ENCODE measurements at places on chromosomes 4 and X.

- DNase-seq = no peak
Observed at GRCh38 chrX:40249582-40249981, 151.8 kb upstream of the BCOR start.

- DNase-seq = no peak
Observed at GRCh38 chr4:118348886-118349285, 3.9 kb downstream of the PRSS12 start.

- DNase-seq = no peak
Observed at GRCh38 chrX:69221239-69222102, 56.2 kb upstream of the PJA1 start.

DNA sequence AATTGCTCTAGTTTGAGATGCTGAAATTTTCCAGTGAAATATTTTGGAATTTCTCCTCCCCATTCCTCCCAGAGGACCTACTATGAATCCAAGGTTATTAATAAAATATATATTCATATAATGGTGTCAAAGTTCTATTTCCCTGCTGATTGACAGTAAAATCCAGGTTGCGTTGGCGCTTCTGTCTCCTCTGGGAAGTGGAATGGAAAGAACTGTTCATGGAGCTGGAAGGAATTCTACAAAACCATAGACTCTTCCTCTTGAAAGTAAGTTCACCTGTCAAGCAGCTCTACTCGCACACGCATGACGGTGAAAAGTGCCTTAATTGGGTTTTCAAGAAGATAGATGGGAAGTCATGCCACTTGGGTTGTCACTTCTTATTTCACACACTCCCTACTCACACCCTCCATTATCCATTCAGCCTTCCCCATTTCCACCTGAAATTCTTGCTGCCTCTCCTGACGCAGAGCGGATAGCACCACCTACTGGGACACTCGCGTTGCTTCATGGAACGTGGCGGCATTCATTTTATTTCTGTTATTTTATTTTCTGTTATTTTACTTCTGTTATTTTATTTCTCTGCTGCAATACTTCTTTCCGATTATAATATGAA is 351.6 kb downstream of the NLGN4X start:
- peak; percentile 0 for DNase-seq

- DNase-seq = no peak
Observed at GRCh38 chr4:48031802-48032525, 15.4 kb downstream of the NIPAL1 start.

- DNase-seq = no peak
Observed at GRCh38 chr4:47838445-47838844, 578 bp upstream of the CORIN start.

GRCh38 chr4:145731028-145731427 is 51.1 kb downstream of the C4orf51 start:
- DNase-seq = peak; percentile 83

- DNase-seq = no peak
Observed at GRCh38 chrX:97238632-97239031, 354.9 kb downstream of the RPA4 start.

- DNase-seq = no peak
Observed at GRCh38 chr4:167222099-167222498, 12.2 kb downstream of the SPOCK3 start.

DNA sequence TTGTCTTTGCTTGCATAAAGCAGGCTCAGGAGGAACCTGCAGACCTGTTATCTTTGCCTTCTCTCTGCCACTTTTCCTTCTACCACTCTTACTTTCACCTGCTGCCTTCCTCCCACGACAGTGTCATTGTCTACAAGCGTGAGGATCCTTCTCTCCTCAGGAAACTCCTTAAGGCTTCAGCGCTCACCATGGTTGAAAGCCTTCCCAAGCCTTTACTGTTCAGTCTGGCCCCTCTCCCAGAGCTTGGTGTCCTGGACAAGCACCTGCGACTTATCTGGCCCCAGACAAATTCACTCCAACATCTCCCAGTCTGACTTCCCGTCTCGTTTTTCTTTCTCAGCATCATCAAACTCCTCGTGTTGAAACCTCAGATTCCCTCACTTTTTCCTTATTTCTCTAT is 31.0 kb downstream of the CC2D2A start:
- no peak for DNase-seq

DNA sequence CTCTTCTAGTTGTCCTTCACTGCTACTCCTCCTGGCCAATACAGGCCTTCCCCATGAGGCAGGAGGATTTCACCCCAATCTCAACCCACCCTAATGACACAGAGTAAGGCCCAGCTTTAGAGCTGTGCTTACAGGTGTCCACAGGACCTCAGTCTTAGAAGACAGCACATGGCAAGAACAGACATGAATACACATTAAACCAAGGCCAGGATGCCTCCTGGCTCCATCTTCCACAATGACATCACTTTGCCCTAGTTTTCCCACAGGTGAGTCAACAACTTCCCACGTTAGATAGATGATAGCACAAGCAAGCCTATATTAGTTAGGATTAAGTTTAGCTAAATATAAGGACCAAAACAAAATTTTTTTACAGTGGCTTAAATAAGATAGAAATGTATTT is 63.8 kb upstream of the NOCT start:
- no peak for DNase-seq

GRCh38 chr4:90960433-90960832 is 833.2 kb downstream of the CCSER1 start:
- no peak for DNase-seq

GRCh38 chrX:22325096-22325495 is 52.4 kb downstream of the CBLL2 start:
- no peak for DNase-seq

GRCh38 chr4:89753601-89754066 is 83.3 kb downstream of the SNCA start:
- DNase-seq = no peak

GRCh38 chr4:54586320-54586955 is 71.3 kb upstream of the KIT start:
- no peak for DNase-seq

DNA sequence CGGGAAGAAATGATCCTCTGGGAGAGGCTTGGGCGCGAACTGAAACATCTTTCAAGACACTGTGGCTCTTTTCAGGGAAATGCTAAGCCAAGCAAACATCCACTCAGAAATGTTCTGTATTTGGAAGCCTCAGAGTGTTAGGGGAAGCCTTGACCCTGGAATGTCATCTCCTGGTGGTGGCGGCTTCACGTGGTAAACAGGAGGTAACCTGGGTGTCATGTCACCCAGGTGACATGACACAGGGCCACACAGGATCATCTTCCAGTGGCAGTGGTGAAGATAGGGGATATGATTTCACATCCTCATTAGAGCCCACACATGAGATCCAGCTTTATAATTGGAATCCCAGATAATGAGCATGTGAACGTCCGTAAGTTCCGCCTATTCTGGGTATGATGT is 140.0 kb downstream of the TBL1X start:
- DNase-seq = no peak

DNA sequence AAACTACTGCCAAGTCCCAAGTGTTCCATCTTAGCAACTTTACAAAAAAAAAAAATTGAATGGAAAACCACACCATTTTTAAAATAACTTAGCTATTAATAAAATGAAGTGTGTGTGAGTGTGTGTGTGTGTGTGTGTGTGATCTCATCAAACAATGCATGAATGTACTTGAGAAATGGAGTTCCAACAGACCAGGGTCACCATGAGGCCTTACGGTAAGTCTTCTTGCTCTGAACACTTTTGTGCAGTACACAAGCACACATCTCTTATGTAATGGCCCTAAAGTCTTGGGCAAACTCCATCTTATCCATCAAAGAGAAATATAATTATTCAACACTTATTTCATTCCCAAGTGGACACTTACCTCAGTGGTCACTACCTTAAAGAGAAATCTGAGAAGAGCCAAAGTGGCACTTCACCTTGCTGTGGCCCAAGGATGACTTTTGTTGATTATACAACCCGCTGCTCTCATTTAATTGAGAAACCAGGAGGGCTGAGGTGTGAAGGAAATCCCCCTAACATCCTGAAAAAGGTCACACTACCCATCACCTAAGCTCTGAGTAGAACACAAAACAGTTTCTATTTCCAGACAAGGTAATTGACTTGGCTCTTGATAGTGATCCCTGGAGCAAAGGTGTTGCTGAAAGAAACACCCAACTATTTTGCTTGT is 96.5 kb upstream of the PRDX4 start:
- DNase-seq = no peak

DNA sequence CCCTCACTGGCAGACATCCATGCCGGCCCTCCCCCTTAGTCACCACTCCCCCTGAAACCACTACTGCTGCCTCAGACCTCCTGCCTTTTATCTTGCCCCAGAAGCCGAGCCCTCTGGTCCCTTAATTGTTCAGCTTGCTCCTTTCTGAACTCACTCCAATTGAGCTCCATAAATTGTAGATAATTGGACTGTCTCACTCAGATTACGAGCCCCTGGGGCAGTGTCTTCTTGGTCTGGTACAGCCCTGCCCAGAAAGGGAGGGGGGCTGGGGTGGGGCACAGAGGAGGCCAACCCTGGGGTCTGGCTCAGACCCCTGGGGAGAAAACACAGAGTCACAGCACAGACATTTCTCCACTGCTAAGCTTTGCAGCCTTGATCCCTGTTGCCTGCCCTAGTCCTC is 39.4 kb downstream of the NALF2 start:
- DNase-seq = no peak

DNA sequence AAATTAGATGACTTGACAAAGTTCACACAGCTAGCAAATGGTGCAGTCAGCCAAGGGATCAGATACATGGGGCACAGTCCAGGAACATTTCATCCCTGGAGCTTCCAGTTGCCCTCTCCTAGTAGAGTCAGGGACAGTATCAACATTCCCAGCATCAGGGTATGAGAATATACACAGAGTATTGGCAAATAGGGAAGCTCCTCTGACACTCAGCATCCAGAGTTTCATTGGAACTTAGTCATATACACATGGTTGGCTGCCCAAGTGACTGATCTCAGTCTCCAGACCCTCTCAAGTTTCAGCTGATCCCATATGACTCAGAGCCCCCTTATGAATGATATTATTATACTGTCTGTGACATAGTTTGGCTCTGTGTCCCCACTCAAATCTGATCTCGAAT is 13.7 kb upstream of the KCTD8 start:
- DNase-seq = no peak
